ENCODE measurements at places on chromosomes 4 and X.

- no peak for DNase-seq
These were observed 298.8 kb upstream of the CTSO start for GRCh38 chr4:156252358-156252921.

DNA sequence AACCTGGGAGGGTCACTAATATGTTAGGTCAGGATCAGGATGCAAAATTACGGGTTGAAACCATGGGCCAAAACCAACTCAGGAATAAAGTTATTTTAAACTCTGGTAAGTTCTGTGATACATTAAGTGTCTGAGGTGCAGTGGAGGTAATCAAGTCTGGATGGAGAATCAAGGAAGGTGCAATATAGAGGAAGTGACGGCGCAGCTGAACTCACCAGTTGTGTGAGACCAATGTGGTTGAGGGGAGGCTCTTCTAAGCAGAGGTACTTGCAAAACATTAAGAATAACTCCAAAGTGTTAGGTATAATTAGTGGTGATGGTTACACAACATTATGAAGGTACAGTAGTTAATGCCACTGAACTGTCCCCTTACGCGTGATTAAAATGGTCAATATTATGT lies 19.7 kb downstream of the GAB3 start:
- DNase-seq = no peak

GRCh38 chr4:125985856-125986255 lies 671.1 kb downstream of the FAT4 start:
- DNase-seq = no peak

DNA sequence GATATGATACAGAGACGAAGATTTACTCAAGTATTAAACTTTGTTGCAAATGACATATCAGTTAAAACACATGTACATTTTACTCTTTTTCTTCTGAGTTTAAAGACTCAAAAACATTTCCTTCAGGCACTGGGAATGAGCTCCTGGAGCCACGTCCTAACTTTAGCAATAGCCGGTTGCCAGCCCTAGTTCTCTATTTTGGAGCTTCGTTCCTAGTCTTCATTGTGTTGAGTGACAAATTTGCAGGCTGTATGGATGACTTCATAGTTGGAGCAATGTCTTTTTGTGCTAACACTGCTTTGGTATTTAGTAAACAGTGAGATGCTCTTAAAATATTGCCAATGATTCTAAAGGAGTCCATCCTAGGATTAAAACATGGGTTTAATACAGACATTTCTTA lies 190.9 kb downstream of the FAT4 start:
- no peak for DNase-seq

DNA sequence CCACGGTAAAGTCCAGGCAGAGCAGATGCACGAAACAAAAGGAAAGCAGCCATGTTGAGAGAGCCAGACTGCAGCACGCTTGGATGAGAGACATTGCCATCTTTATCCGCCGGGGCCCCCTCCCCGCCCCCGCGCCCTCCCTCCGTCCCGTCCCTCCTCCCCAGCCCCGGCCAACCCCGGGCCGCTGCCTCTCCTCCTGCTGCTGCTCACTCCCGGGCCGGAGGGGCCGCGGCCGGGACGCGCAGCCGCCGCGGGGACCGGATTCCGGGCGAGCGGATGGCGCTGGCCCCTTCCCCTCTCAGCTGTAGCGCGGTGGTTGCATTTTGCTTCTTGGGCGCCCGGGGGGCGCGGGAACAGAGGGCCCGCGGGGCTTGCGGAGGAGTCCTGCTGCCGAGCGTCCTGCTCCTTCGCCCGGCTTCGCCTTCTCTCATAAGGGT lies 542 bp downstream of the RNF150 start:
- no peak for DNase-seq

- no peak for DNase-seq
These were observed 546.8 kb upstream of the FMR1 start for GRCh38 chrX:147364896-147365295.

GRCh38 chr4:183142571-183143550 lies 43.8 kb downstream of the WWC2 start:
- peak; percentile 86 for DNase-seq

DNA sequence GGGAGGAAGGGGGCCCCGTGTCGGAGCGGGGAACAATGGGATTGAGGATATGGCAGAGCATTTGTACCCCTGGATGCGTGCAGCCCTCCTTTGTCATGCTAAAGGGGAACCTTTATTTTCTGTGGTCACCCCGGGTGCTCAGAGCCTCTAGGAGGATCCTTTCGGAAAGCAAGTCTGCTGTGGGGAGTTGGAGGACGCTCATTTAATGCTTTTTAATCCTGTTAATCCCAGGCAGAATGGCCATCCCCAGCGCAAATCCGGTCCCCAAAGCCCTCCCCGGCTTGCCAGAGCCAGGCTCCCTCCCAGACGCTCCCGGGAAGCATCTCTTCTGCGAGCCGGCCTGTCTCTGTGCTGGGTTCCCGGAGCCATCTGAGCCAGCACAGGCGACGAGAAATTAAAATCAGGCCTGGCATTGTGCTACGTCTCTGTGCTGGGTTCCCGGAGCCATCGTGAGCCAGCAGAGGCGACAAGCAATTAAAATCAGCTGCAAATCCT lies 113.2 kb upstream of the PPP2R3B start:
- DNase-seq = no peak

DNA sequence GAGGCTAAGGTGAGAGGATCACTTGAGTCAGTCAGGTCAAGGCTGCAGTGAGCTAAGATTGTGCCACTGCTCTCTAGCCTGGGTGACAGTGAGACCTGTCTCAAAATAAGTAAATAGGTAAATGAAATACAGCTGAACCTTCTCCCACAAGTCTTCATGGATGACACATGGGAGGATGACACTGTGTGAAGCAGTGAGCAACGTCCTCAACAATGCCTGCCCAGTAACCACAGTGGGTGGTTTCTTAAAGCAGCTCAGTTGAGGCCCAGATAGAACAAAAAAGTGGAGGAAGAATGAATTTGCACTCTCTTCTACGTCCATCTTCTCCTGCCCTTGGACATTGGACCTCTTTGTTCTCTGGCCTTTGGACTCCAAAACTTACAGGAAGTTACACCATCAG lies 52.7 kb downstream of the MSX1 start:
- DNase-seq = no peak

DNA sequence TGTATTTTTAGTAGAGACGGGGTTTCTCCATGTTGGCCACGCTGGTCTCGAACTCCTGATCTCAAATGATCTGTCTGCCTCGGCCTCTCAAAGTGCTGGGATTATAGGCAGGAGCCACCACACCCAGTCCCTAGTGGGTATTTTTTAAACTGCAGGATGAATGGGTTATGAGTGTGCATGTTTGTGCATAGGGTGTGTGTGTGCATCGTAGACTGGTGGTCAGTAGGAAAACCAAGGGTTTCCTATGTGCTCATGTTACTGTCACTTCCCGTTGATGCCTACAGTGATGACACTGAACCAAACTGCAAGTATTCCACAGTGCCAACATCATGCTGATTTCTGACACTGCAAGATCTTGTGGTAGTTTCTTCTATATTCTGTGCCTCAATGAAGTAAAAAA lies 41.1 kb downstream of the DDIT4L start:
- no peak for DNase-seq

GRCh38 chr4:78244705-78245485 lies 187.8 kb downstream of the FRAS1 start:
- DNase-seq = no peak

GRCh38 chr4:4270529-4270928 lies 19.4 kb downstream of the LYAR start:
- no peak for DNase-seq

GRCh38 chr4:102781570-102781969 lies 20.8 kb upstream of the MANBA start:
- DNase-seq = no peak

DNA sequence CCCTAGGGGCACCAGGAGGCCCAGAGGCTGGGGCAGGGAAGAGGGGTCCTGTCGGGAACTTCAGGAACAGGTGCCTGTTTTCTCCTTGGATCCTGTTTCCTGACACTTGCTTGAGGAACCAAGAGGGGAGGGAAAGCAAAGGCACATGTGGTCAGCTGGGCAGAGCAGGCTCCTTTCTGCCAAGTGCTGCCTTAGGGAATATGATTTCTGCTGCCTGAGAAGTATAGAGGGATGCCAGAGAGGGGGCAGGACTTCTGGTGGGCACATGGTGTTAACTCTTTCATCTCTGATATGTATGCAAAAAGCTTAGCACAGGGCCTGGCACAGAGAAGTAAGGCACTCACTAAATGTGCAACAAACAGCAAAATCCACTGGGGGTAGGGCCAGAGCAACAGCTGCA lies 51.2 kb upstream of the PJA1 start:
- DNase-seq = no peak

DNA sequence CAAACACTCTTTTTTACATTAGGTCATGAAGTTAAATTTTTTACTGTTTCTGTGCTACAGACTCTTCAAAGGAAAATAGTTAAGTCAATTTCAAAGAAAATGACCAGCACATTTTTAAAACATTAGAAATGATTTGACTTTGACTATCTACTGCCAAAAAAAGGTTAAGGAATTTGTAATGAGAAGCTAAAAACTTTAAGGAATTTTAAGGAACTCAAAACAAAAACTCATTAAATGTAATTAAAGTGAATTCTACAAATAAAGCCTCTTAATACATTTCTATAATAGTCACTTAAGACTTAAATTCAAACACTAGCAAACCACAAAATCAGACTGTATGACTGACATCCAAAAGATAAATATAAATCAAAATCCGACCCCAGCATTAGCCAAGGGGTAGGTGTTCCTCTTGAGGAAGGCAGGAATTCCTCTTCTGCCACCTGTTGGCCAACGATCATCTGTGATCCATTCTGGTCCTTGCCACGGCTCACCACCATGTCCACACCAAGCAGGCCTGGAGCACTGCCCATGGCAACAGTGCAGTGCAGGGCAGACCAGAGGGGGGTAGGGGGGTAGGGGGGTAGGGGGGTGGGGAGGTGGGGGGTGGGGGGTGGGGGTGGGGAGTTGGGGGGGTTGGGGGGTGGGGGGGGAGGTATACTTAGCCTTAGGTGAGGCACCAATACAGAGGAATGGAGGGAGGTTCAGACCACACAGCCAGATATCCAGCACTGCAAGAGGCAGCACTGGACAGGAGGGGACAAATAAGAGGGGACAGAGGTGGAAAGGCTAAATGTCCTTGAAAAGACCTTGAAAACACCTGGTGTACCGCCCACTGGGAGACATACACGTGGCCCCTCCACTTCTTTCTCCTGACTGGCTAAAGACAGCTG lies 287.4 kb downstream of the CHIC1 start:
- DNase-seq = no peak

GRCh38 chrX:110877326-110877725 lies 81.7 kb upstream of the CHRDL1 start:
- no peak for DNase-seq

DNA sequence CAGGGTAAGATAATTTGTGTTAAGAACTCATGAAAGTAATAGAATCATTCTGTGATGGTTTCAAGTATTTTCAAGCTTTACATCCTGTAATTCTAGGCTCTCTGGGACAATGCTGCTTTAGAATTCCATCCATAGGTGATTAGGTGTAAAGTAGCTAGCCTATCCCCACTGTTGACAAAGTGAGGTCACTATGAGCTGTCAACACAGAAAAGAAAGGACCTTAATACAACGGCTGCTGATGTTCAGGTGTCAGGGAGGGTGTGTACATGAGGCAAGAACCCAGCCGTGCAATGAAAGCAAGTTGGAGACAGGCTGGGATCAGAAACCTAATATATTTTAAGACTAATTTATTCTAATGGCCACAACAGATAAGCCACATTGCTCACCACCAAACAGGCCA lies 36.8 kb upstream of the SH3RF1 start:
- no peak for DNase-seq

DNA sequence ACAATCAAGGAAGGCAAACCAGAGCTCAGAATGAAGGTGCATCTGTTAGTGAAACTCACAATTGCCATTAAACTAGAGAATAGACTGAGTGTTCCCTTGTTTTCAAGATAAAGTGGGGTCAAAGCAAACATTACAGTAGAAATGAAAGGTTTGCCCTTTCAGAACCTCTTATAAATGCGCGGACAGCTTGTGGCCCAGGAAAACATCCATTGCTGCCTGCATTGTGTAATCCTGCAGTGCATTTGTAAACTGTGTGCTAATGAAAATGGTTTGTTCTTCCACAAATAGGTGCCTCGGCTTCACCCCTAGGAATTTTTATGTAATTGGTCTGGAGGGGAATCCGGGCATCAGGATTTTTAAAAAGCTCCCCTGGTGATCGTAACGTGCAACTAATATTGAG lies 62.8 kb downstream of the SNX25 start:
- no peak for DNase-seq

DNA sequence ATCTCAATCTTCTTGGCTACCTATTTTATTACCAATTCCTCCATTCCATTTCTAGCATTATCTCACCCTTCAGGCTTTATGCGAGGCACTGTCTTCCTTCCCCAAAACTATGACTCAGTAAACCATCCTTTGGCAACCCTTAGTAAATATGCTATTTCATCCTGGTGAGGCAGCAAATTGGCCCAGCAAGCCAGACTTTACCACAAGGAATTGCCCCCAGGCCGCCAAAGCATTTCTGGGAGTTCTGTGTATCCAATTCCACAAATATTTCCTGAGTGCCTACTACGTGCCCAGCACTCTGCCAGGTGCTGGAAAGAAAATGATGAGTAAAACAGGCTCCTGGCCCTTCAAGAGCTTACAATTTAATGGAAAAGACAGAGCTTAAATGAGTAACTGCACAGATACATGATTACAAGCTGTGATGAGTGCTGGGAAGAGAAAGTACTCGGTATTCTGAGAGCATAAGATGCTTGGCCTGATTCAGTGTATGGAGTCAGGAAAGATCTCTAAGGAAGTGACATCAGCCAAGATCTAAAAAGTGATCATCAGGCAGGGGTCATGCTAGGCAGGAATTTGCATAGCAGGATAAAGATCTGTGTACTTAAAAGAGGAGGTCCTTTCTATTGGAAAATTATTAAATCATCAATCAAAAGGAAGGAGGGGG lies 193.8 kb downstream of the ADAMTS3 start:
- peak; percentile 43 for DNase-seq

GRCh38 chr4:139521754-139522401 lies 34.1 kb downstream of the SETD7 start:
- DNase-seq = no peak

DNA sequence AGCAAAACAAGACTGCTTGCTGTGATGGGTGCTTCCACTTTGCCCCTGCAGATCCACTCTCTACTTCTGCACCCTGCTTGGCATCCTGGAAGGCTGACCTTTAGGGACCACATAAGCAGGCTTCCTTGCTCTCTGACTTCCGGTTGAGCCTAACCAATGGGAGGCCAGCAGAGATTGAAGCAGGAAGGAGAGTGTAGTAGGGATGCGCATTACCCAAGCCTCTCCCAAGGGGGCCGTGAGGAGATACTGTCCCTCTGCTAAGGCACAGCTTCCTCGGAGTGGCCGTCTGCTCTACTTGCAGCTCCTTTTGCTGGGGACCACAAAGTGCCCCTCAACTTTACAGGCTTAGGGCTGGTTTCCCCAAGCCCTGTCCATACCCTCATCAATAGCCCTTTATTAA lies 624.3 kb upstream of the TENM3 start:
- DNase-seq = no peak

- DNase-seq = no peak
These were observed 183.4 kb downstream of the NPFFR2 start for GRCh38 chr4:72215198-72215597.

GRCh38 chr4:98659106-98659592 lies 738 bp upstream of the TSPAN5 start:
- DNase-seq = no peak

- DNase-seq = no peak
These were observed 31.8 kb downstream of the NSD2 start for GRCh38 chr4:1903035-1903434.

- DNase-seq = no peak
These were observed 49.6 kb downstream of the FBXL5 start for GRCh38 chr4:15605537-15605936.

- DNase-seq = no peak
These were observed 36.3 kb downstream of the CORIN start for GRCh38 chr4:47801481-47802002.

- no peak for DNase-seq
These were observed 143.5 kb upstream of the MAMLD1 start for GRCh38 chrX:150219374-150220185.

All from fibroblast of skin of left biceps (primary cell).